HT-29 (cell line): ENCODE measurements at places on chromosomes 4 and X. TPM values are rescaled to one million over a fixed set of nuclear protein-coding genes. Genes with fewer than 3 reads are reported as not detected.

PITX2 gene
- 8.6 and 10.3 TPM in 2 replicates for total RNA-seq

INPP4B gene
- total RNA-seq, result 13.3 and 19.1 TPM in 2 replicates

CT47B1 gene
- not detected in 2 replicates for total RNA-seq

CLDN2 gene
- 55.7 and 55.9 TPM in 2 replicates for total RNA-seq

TRMT2B gene
- total RNA-seq, result 23.9 and 25.7 TPM in 2 replicates

DNA sequence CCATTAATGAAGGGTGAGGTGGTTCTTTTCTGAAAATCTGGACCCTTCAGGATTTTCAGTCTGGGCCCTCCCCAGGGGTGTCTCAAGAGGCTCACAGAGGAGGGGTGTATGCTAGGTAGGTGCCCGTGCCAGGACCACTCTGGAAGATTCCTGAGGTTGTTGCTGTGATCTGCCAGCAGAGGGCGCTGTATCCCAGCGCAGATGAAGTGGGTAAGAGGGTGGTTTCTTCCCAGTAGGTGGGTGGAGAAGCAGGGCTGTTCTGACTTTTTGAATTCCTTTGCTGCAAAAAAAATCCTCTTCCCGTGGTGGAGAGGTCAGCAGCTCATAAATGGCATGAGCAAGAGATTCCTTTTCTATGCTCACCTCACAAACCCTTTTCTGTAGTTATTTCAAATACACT is 51.1 kb downstream of the SCML1 start:
- peak; percentile 53 for DNase-seq

DNA sequence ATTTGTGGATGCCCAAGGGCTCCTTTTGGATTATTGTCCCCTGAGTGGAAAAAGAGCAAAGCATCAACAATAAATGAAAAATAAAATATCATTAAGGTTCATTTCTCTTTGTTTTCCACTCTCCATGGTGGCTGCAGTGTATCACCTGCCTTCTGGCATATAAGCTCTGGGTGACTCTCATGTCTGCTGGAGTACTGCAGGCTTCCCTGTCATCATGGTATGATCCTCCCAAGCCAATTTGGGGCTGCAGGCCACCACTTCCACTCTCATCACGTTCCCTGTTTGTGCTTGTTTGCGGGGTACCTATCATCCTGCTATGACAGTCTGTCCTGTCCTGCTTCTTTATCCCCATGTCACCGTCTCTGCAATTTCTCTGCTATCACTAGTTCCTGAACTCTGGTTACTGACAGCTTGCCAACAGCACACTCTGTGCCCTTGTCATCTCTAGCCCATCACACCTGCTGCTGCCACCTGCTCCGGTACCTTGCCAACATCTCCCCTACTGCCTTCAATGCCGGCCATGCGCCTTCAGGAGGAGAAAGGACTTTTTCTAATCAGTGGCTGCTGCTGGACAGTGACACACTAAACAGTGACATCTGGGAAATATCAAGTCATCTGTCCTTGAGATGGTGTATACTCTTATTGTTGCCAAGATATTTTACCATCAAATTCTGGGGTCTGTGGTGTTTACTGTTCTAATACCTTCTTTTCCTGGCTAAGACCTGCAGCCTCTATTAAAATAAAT is 23.0 kb upstream of the FGF5 start:
- DNase-seq, result no peak

DNA sequence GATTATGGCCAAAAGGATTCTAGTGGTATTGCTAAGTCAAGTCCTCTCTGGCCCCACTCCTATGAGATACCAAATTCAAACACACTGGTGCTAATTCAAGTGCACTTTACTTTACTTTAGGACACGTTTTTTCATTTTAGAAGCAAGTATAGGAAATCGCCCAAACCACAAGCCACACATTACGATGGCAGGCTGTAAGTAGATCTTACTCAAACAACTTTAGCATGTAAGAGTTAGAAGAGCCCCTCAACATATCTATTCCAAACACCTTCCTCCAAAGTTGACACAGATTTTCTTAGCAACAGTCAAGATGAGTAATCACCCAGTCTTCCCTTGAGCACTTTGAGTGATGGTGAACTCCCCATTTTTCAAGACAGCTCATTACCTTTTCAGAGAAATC is 43.6 kb downstream of the DRD5 start:
- no peak for DNase-seq

- peak; percentile 42 for DNase-seq
Observed at GRCh38 chr4:83285055-83285407, 433 bp upstream of the COQ2 start.

- DNase-seq, result no peak
Observed at GRCh38 chr4:183008492-183008891, 90.6 kb upstream of the WWC2 start.

GRCh38 chr4:81789158-81789557 is 317.5 kb upstream of the RASGEF1B start:
- DNase-seq, result no peak

GRCh38 chr4:1008840-1009541 is 2.4 kb upstream of the FGFRL1 start:
- DNase-seq, result peak; percentile 17

DNA sequence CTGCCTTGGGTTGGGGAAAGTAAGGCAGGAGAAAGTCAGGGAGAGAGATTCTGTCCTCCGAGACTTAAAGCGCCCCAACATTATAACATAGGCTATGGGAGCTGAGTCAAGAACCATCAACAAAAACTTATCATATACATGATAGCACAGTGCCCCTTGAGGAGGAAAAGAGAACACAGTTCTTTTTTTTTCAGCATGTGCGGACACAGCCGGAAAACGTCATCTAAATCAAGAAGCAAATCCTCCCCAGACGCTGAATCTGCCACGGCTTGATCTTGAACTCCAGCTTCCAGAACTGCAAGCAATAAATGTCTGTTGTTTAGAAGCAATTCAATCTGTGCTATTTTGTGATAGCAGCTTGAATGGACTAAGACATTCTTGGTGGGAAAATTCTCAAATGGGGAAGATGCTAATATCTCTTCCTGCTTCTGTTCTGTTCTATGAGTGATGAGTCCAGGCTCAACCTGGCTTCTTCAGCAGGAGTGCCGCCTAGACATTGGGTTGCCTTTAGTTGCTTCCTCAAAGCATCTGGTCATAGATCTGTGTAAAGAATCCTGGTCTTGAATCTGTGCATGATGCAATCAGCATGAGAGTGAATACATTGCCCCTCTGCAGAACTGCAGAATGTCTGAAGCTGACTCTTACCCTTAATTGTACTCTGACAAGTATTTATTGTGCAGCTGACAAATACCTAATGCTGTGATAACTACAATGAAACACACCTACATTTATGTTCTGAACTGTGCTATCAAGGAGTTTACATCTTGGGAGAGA is 549.8 kb upstream of the PRKX start:
- peak; percentile 15 for DNase-seq

- no peak for DNase-seq
Observed at GRCh38 chr4:52783069-52783468, 31.8 kb upstream of the ERVMER34-1 start.

- DNase-seq, result no peak
Observed at GRCh38 chrX:15214588-15214987, 55.3 kb downstream of the ASB9 start.
